ENCODE measurements at places on chromosomes 7 and 10. TPM values are rescaled to one million over a fixed set of nuclear protein-coding genes. Genes with fewer than 3 reads are reported as not detected.

DNA sequence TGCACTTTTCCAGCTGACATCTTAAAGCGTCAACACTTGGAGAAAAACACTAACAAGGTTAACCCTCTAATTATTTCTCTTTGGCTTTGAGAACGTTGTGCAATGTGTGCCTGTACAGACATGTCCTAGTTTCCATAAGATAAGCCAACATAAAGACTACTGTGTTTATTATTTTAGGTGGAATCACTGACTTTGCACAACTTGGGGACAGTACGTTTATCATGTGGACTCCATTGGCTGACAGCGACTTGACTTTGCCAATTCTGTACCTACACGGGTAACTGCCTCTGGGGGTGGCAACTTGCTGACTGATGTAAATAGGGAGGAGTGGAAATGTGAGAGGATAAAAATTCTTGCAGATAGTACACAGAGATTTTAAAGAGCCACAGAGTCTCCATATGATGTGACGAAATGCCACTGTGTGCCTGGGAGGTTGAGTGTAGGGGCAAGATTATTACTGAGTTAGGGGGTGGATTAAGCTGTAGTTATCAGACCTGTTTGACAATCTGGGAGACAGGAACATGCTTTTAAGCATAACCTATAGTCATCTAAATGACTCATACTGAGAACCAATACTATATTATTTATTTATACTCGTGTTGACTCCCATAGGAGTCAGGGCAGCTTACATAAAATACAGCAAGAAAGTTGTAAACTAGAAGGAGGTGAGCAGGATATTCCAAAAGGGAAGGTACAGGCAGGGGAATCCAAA lies 21.0 kb downstream of the SLC13A4 start:
- H3K27me3 ChIP-seq, result no peaks in the 10 kb centered on the region
- no peak for DNase-seq
- peaks cover 10% of the 10 kb centered on the region for H3K4me1 ChIP-seq
- H3K36me3 ChIP-seq, result no peaks in the 10 kb centered on the region

Gene OSBPL3
- total RNA-seq, result 13.6 TPM

DNA sequence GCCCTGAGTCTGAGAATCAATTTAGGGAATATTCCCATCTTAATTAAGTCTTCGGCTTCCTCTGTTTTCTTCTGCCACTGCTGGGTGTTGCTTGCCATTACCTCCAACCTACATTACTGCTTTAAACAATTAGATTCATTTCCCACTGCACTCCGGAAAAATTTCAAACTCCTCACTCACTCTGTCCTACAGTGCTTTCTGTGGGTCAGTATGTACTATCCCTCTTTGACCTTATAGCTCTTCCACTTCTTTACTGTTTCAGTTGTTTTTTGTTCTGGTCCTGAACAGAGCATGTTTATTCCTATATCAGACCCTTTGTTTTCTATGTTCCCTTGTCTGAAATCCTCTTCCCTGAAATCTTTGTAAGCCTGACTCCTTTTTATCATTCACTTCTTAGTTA lies 160.6 kb downstream of the MAGI2 start:
- no peaks in the 10 kb centered on the region for H3K36me3 ChIP-seq
- H3K4me3 ChIP-seq, result no peak overlapping the region
- no peaks in the 10 kb centered on the region for H3K27me3 ChIP-seq
- no peak overlapping the region for H3K27ac ChIP-seq

DNA sequence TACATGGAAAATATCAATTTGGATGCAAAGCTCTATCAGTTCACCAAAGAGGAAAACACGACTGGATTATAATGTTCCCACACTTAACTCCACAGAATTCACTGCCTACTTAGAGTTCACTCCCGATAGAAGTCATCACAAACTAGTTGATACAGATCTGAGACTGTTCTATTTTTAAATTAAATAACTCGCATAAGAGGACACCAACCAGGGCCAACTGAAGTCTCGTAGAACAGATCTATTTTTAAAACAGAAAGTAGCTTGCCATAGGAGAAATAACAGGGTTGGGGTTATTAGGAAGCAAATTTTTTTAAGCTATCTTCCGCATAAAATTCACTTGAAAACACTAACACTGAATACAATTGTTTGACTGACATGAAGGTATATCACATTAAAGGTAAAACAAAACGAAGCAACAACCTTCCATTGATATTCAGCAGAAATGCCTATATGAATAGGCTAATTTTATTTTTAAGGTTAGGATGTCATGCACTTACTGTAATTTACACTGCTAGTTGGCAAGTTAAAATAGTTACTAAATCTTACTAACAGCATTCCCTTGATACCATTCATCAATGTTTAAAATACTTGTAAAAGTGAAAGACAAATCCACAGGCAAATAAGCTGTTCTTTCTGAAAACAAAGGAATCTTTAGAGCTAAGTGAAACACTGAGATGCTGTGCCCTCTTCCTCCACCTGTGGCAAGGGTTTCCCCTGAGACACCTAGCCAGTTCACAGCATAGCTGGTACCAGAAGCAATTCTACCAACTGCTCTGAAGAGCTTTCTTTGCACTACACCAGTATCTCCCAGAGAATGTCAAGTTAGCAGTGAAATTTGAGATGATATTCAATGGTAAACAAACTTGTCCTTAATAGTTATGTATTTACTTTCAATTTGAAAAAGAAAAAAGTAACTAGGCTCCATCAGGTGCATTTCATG lies 186.7 kb upstream of the ANK3 start:
- no peak overlapping the region for H3K27ac ChIP-seq
- no peak for DNase-seq
- no peaks in the 10 kb centered on the region for H3K36me3 ChIP-seq
- no peaks in the 10 kb centered on the region for H3K4me1 ChIP-seq

DNA sequence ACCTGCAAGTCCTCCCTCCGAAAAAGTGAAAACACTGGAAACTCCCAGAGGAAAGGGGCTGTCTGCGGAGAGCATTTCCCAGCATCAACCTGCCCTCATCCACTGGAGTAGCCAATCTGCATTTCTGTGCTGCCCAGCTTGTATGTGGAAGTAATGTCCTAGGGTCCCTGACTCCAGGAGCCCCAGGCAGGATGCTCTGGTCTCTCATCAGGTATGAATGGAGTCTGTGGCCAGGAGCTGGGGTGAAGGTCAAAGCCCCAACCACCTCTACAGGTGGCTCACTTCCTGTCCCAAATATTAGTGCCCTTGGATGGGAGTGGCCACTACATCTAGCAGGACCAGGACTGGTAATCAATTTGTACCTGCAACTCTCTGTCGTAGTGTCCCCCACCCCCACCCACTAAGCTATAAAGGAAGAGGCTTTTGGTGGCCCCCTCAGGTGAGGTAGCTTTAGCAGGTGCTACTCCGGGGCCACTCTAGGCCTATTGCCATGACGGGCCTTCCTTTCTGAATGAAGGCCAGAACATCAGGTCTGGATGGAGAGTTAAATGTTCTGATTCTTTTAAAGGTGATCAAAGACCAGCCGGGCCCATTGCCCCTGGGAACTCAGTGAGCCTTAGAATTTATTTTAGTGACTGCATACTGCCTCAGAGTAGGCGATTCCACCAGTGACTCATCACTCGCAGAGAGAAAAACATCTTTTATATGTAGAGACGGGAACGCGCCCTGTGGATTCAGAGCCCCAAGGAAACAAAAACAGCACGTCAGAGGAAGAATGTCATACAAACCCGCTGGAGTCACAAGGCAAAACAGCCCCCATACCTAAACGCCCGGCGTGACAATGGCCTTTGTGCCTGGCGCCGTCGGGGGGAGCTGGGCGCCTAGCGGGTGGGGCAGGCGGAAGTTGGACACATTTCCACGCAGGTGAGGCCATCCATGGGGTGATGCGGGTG lies 13.0 kb downstream of the EN2 start:
- no peak overlapping the region for H3K4me3 ChIP-seq
- H3K4me1 ChIP-seq, result no peaks in the 10 kb centered on the region
- H3K27me3 ChIP-seq, result peaks cover 86% of the 10 kb centered on the region
- no peak overlapping the region for H3K27ac ChIP-seq
- H3K36me3 ChIP-seq, result no peaks in the 10 kb centered on the region

Gene SYT15B
- 9.3 TPM for total RNA-seq

Gene CCDC186
- 7.7 TPM for total RNA-seq

Gene LDB1
- total RNA-seq, result 22.5 TPM

DNA sequence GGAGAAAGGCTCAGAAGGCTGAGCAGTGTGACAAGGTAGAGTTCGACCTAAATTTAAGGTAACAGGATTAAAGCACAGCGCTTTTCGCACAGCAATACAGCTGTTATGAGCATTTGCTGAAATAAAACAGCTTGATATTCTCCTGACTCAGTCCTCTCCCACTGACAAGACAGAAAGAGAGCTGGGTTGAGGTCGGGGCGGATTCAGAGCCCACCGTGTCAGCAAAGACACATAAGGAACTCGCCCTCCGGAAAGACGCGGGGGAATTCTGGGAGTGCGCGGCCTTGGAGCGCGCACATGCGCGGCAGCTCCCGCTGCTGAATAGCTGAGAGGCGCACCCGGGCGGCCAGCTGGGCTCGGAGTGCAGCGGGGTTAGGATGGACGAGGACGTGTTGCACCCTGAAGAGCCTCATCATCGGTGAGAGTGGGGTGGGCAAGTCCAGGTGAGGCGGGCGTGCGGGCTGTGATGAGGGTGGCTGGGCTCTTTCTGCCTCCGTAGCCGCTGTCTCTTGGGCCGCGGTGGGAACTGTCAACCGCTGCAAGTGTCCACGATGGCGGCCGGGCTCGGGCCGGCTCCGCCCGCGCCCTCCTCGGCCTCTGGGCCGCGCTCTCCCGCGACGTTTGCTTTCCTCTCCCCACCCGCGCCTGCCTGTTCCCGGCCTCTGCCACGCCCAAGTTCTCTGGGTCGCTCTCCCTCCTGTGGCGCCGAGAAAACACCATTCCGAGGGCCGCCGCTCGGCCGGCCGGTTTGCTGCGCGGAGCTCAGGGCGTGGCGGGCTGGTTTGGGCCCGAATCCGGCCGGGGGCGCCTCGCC lies 120.6 kb downstream of the LYZL1 start:
- H3K27ac ChIP-seq, result peak overlapping the region; percentile 42
- peak overlapping the region; percentile 78 for H3K4me3 ChIP-seq
- peaks cover 10% of the 10 kb centered on the region for H3K36me3 ChIP-seq
- peak; percentile 75 for DNase-seq
- H3K27me3 ChIP-seq, result no peaks in the 10 kb centered on the region
- H3K4me1 ChIP-seq, result peaks cover 8% of the 10 kb centered on the region

DNA sequence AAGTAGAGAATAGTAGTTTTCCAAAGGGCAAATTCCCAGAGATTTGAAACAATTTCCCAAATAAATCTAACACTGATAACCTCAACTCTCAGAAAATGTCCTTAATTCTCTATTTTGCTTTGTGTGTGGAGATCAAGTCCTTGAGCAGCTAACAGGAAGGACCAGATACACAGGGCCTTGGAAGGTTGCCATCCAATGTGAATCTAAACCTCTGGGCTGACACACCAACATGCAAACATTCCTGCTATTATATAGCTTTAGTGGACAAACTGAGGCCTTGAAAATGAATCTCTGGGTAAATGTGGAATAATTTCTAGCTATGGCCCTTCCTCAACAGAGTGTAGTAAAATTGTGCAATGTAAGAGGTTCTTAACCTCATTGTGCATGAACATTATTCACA lies 44.1 kb upstream of the PARD3 start:
- no peak for DNase-seq
- H3K4me3 ChIP-seq, result no peak overlapping the region
- H3K36me3 ChIP-seq, result no peaks in the 10 kb centered on the region
- no peaks in the 10 kb centered on the region for H3K27me3 ChIP-seq
- no peak overlapping the region for H3K27ac ChIP-seq

DNA sequence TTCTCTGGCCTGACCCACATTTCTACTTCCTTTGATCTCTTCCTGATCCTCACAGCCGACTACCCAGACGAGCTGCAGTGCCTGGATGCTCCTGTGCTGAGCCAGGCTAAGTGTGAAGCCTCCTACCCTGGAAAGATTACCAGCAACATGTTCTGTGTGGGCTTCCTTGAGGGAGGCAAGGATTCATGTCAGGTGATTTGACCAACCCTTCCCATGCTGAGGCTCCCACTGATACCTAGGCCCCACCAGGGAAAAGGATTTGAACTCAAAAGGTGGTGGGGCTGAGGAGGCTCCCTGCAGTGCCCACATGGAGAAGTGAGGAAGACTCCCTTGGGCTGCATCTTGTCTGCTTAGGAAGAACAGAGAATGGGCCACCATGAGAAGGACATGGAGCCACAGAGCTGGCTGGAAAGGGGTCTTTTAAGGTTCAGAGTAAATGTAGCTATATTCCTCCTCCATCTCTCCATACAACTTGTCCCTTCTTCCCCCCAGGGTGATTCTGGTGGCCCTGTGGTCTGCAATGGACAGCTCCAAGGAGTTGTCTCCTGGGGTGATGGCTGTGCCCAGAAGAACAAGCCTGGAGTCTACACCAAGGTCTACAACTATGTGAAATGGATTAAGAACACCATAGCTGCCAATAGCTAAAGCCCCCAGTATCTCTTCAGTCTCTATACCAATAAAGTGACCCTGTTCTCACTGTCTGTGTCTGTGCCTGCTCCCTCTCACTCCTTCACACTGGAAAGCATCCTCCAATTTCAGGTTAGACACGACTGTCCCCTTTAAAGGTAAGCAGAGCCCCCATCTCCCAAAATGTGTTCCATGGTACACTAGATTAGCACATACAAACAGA lies 3.3 kb downstream of the PRSS1 start:
- DNase-seq, result no peak
- no peaks in the 10 kb centered on the region for H3K27me3 ChIP-seq
- H3K27ac ChIP-seq, result no peak overlapping the region
- no peaks in the 10 kb centered on the region for H3K4me1 ChIP-seq
- no peak overlapping the region for H3K4me3 ChIP-seq

Measured in SJSA1 (cell line).